ENCODE measurements at places on chromosomes 2 and 18.

DNA sequence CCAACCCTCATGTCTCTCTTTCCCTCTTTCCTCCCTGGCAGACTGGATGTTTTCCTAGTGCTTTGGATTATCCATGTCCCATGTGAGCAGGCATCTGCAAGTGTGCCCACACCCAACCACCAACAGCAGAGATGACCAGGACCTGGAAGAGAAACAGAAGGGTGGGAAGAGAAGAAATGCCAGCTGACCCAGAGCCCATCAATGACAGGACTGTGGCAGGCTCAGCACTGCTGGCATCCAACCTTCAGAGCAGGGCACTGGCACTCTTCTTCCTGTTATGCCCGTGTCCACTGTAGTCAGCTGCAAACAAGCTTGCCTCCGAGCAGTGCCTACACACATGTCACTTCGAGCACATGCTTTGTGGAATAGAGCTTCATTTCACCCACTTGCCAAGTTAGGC is 121.1 kb downstream of the TANC1 start:
- no peak overlapping the region for H3K4me3 ChIP-seq
- H3K4me1 ChIP-seq: peaks cover 66% of the 10 kb centered on the region
- no peaks in the 10 kb centered on the region for H3K36me3 ChIP-seq
- no peaks in the 10 kb centered on the region for H3K27me3 ChIP-seq

- no peak overlapping the region for H3K27ac ChIP-seq
- no peaks in the 10 kb centered on the region for H3K27me3 ChIP-seq
- DNase-seq: peak; percentile 15
- H3K4me1 ChIP-seq: no peaks in the 10 kb centered on the region
These were observed 15.2 kb downstream of the AFG3L2 start for GRCh38 chr18:12361770-12362378.

GRCh38 chr2:147420947-147421675 is 423.7 kb upstream of the ACVR2A start:
- no peak overlapping the region for H3K27ac ChIP-seq
- DNase-seq: no peak
- no peaks in the 10 kb centered on the region for H3K36me3 ChIP-seq

- peaks cover 27% of the 10 kb centered on the region for H3K4me1 ChIP-seq
- H3K27ac ChIP-seq: no peak overlapping the region
- no peak overlapping the region for H3K4me3 ChIP-seq
- no peak for DNase-seq
- no peaks in the 10 kb centered on the region for H3K36me3 ChIP-seq
These were observed 146.5 kb downstream of the PKP4 start for GRCh38 chr2:158603205-158603604.

GRCh38 chr2:134900151-134900550 is 18.5 kb upstream of the CCNT2 start:
- H3K36me3 ChIP-seq: no peaks in the 10 kb centered on the region
- DNase-seq: peak; percentile 39
- no peaks in the 10 kb centered on the region for H3K27me3 ChIP-seq
- H3K27ac ChIP-seq: no peak overlapping the region
- no peak overlapping the region for H3K4me3 ChIP-seq
